ENCODE measurements at places on chromosomes 6 and 20.
A peak's percentile ranks its signal among the peaks of the same experiment; 100 is the strongest.

DNA sequence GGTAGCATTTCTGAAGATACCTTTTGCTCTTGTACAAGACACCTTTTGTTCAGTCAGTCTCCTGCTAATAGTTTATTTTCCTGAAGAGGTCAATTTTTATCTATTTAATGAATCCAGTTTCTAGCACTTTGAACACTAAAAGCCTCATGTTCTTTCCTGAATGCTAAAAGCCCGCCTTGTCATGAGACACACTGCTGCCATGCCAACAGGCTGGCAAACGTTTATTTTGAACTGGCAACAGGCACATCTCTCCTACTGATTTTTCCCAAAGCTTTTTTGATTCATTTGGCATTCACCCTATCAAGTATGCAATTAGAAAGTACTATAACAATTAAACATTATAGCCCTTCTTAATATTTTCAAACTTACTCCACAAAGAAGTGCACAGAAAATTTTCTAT lies 421.2 kb upstream of the EYS start:
- no peak for DNase-seq

- no peak for DNase-seq
Observed at GRCh38 chr20:18380908-18381529, 85.8 kb downstream of the DZANK1 start.

GRCh38 chr20:59158673-59159072 lies 4.9 kb upstream of the ZNF831 start:
- DNase-seq: no peak

DNA sequence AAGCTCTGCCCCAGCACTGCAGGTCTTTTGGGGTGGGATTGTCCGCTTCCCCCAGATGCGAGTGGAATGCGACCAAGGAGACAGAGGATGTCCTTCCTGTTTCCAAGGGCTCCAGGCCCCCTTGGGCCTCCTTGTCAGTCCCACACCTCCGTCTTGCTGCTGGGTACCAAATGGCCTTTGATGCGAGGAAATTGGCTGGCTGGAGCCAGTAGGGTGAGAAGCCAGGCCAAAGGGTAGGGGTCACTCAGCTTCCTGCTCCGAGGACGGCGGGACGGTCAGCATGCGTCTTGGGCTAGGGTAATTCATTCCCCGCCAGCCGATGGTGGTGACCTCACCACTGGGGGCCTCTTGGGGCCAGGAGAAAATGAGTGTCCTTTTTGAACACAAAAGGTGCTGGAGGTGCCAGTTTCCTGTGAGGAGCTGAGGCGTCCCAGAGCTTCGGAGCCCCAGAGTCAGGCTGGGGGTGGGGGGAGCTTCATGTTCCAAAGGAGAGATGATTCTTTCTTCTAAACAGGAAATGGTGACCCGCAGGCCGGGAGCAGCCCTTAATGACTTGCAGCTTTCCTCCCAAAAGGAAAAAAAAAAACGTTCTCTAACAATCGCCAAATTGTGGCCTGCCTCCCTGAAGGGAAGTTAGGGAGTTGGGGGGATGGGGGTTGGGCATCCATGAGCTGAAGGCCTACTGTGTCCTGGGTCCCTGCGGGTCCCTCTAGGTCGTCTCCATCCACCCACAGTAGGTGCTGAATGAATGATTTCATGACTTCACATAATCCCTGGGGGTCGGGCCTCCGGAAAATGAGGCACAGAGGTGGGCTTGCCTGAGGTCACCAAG lies 6.7 kb downstream of the SNAI1 start:
- DNase-seq: no peak

DNA sequence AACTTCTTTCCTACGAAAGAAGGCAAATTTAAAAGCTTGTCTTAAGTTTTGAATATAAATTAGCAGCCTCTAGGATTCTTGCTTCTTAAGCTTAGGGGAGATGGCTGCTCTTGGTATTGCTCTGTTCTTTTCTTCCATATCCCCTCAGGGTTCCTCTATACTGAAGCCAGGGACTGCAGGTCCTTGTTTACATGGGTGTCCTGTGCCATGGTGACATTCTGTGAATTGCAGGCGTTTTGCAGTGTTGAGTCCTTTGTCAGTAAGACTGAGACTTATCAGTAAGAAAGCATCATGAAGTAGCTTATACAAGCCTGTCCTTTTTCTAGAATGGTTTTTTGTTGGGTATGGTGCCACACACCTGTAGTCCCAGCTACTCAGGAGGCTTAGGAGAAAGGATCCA lies 147.8 kb downstream of the ARID1B start:
- DNase-seq: no peak

- no peak for DNase-seq
Observed at GRCh38 chr6:98366371-98366770, 468.0 kb upstream of the POU3F2 start.

GRCh38 chr6:21965016-21965415 lies 331.8 kb downstream of the PRL start:
- no peak for DNase-seq

GRCh38 chr6:130900913-130901312 lies 73.7 kb downstream of the SMLR1 start:
- no peak for DNase-seq

- peak; percentile 97 for DNase-seq
Observed at GRCh38 chr20:47487175-47487917, 14.3 kb upstream of the NCOA3 start.

- no peak for DNase-seq
Observed at GRCh38 chr6:24493945-24494820, 586 bp upstream of the ALDH5A1 start.

DNA sequence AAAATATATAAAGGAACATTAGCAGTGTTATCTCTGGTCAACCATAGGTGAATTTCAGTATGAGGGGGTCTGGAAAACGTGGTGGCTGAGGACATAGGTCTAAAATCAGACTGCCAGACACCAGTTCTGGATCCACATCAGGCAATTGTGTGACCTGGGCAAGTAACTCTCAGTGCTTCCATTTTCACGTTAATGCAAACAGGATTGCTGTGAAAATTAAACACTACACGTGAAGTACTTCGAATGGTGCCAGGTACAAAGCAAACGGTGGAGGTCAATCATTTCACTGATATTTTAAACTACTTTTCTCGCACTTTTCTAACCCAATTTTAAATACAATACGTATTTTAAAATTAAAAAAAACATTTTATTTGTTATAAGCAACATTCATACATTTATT lies 315.7 kb downstream of the TRDN start:
- DNase-seq: no peak

DNA sequence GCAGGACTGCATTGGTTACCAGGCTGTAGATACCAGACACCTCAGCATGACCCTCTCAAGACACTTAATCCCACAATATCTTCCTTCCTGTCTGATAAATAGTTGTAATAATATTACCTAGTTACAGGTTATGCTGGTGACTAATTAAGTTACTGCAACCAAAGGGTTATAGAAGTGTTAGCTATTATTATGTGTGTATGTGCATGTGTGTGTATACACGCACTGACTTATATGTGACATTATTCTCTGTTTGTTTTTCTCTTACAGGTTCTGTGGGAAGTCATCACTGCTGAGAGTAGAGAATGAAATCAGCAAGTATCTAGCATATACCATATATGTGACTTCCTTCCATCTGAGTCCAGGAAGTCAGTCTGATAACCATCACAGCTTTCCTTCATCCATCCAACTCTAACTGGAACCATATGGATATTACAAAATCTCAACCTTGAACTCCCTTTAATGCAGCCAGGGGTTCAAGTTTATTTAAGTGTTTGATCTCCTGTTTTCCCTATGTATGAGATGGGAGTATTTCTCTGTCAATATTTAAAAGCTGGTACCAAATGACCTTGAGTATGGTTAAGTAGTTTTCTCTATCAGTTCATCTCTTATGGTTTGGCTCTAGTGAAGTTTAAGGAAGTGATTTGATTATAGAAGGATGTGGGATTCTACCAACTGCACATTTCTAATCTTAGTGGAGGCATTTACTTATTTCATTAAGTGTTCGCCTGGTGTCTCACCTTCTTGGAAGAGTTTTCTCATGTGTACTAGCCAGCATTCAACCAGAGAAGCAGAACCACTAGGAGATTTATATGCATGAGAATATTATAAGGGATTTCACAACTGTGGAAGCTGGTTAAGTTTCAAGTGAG lies 313.2 kb downstream of the HIVEP2 start:
- DNase-seq: no peak

DNA sequence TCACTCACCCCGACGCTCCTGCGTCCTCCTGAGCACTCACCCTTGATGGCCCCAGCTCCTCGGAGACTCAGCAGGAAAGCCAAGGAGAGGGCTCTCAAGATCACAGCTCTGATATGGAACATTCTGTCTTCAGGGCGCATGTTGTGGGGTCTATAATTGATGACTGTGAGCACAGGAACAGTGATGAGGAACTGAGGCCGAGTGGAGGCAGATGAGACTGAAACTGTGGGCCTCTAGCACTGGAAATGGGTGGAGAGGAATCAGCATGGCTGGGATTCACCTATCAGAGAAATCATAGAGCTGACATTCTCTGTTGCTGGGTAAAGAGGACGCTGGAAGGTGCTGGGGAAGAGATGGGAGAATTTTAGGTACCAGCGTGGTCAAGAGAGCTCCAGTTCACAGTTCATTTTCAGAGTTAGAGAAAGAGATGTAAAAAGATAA lies at the start of gene HLA-DPA1:
TSS of gene HLA-DPA1 (minus strand) at position 219 of the 441 bp plus-strand sequence.
- peak; percentile 89 for DNase-seq

DNA sequence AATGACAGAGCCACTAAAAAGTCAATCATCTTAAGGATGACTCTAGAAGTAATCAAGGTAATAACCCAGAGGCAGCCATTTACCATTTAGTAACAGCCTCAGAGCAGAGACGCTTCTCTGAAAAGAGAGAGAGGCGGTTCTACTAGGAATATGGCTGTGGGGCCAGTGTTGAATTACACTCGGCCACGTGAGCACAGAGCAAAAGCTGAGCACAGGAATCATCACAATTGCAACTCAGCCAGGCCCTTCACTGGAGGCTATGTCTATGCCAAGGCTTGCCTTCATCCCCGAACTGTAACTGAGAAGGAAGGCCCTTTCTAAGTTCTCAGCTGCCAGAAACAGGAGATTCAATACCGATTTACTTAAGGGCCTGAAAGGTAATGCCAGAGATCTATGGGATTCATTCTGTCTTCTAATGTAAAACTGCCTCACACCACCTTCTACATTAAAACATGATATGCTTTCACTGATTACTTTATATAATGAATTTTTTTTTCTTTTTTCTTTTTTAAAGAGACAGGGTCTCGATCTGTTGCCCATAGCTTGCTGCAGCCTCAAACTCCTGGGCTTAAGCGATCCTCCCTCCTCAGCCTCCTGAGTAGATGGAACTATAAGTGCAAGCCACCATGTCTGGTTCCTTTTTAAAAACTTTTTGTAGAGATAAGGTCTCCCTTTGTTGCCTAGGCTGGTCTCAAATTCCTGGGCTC lies 67.6 kb downstream of the NUDT3 start:
- DNase-seq: no peak

- DNase-seq: no peak
Observed at GRCh38 chr20:21714297-21715192, 9.1 kb downstream of the PAX1 start.

- DNase-seq: no peak
Observed at GRCh38 chr20:41178495-41178894, 41.2 kb downstream of the PLCG1 start.

DNA sequence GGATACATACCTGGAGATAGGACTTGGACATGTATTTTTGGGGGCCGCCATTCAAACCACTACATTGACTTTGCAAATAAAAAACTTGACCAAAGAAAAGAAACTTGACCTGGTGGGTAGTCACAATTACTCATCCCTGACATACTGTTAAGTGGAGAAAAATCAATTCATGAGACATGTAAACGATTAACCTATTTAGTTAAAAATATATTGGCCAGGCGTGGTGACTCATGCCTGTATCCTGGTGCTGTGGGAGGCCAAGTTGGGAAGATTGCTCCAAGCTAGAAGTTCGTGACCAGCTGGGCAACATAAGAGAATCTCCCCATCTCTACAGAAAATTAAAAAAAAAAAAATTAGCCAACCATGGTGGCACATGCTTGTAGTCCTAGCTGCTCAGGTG lies 2.5 kb upstream of the SRSF12 start:
- no peak for DNase-seq

GRCh38 chr20:8720089-8720488 lies 348.8 kb upstream of the PLCB4 start:
- no peak for DNase-seq

GRCh38 chr6:49384904-49385303 lies 78.1 kb downstream of the MMUT start:
- no peak for DNase-seq

DNA sequence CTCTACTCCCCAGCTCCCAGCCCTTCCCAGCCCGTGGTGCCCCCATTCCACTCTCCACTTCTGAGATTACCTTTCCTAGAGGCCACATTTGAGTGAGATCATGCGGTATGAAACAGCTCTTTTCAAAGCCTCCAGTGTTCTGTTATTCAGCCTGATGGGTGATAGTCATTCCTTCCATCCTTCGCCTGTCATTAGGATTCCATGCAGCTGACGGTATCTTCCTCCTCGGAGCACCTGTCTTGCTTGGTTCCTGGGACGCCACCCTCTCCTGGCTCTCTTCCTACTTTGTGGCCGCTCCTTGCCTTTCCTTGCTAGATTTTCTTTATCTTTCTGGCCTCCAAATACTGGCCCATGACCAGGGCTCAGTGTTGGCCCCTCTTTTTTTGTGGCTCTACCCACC lies 137.0 kb downstream of the ARID1B start:
- DNase-seq: no peak

DNA sequence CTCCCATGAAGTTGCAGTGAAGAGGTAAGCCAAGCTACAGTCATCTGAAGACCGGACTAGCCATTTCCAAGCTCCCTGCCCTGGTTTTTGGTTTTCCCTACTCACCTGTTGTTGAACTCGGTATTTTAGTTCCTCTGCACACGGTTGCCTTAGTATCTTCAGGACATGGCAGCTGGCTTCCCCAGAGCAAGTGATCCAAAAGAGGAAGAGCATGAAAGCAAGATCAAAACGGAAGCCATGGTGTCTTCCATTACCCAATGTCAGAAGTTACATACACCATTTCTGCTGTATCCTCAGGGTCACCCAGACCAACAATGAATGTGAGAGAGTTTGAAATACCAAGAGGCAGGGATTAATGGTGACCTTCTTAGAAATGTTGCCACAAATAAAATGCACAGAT lies 276.6 kb upstream of the CNR1 start:
- DNase-seq: no peak

- no peak for DNase-seq
Observed at GRCh38 chr20:37225146-37225545, 36.5 kb downstream of the GHRH start.

DNA sequence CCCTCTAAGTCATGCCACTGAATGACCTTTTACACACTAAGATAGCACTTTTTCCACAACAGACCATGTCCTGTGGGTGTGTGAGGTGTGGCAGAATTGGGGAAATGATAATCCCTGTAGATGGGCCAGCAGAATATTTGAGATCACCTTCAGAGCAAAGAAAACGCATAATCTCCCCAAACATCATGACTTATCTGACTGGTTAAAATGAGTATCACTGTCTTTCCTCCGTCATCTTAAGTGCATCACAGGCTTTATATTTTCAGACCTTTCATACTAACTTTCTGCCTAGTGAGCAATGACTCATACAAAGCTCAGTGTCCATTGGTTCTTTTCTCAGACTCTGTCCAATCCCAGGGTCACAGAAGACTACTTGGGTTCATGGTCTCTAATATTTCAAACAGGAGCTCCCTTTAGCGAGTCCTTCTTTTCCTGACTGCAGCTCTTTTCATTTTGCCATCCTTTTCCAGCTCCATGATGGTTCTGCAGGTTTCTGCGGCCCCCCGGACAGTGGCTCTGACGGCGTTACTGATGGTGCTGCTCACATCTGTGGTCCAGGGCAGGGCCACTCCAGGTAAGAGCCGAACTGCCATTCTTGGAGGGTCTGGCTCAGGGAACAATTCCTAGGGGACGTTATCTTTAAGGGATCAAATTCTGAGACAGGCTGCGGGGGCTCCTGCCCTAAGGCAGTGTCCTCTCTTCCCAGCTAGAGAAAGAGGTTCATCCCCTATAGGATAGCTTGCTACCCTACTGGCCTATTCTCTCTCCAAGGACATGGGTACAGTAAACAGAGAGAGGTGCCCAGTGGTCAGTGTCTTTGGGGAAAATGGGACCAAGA lies at the start of gene HLA-DPB1:
TSS of gene HLA-DPB1 (plus strand) at position 423 of the 838 bp plus-strand sequence. CDS start at position 475, 52 bp downstream.
- peak; percentile 88 for DNase-seq
